ENCODE measurements at places on chromosomes 5 and 9.

DNA sequence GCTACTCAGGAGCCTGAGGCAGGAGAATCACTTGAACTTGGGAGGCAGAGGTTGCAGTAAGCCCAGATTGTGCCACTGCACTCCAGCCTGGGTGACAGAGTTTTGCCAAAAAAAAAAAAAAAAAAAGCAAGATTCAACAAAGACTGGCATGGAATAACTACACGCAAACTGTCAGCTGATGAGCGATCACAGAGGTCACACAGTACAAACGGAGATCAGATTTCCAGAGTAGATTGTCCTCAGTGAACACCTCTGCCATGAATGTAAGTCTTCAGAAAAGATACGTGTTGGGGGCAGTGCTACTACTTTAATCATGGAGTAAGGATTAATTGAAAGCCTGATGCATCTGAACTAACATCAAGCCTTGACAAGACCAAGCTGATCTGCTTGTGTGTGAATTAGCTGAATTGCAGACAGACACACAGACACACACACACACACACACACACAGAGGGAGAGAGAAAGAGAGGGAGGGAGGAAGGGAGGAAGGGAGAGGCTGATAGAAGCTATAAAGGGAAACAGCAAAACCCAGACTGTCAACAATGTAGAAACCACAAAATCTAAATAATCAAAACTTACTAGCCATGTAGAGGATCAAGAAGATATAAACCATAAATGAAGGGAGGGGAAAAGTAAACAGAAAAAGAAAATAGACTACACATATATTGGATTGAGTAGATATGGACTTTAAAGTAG, 222.9 kb upstream of the ZNF462 start:
- no peak for DNase-seq

GRCh38 chr5:72634444-72634843, 127.2 kb upstream of the ZNF366 start:
- DNase-seq, result no peak

GRCh38 chr5:149622466-149622865, 41.2 kb downstream of the ARHGEF37 start:
- DNase-seq, result no peak

DNA sequence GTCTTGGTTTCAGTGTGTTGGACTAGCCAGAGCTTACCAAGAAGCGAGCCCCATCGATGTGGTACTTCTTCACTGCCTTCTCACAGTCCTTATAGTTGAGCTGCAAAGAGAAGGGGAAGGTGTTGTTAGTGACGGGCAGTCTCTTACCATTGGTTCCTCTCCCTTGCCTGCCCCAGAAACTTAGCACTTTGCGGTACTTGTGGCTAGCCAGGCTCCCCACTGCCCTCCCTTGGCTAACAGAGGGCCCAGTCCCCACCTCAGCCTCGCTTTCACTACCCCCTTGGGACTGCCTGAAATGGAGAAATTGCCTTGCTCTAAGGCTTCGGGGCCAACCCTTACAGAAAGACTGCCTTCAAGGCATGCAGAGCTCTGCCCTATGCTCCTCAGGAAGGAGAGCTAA, 4.3 kb downstream of the LCP2 start:
- DNase-seq, result peak; percentile 97

- no peak for DNase-seq
These were observed 567.2 kb upstream of the MEF2C start for GRCh38 chr5:89450149-89450538.

Measured in GF-D8 (cell line).